Thyroid gland (tissue), 4 donors: ENCODE measurements at places on chromosomes 13 and 19. TPM values are rescaled to one million over a fixed set of nuclear protein-coding genes. Genes with fewer than 3 reads are reported as not detected.

Gene TLE6
- total RNA-seq = 11.1 TPM

DNA sequence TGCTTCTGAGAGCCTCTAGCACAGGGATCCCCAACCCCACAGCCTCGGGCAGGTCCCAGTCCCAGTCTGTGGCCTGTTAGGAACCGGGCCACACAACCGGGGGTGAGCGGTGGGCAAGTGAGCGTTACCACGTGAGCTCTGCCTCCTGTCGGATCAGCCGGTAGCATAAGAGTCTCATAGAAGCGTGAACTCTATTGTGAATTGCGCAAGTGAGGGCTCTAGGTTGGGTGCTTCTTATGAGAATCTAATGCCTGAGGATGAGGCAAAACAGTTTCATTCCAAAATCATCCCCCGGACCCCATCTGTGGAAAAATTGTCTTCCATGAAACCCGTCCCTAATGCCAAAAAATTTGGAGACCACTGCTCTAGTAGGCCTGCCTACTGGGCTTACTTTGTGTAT lies 87.0 kb upstream of the UBL3 start:
- no peak overlapping the region for H3K4me3 ChIP-seq
- H3K27me3 ChIP-seq = no peaks in the 10 kb centered on the region

GRCh38 chr13:42477596-42478190 lies 96.3 kb upstream of the TNFSF11 start:
- no peak overlapping the region for H3K27ac ChIP-seq
- H3K4me3 ChIP-seq = no peak overlapping the region

DNA sequence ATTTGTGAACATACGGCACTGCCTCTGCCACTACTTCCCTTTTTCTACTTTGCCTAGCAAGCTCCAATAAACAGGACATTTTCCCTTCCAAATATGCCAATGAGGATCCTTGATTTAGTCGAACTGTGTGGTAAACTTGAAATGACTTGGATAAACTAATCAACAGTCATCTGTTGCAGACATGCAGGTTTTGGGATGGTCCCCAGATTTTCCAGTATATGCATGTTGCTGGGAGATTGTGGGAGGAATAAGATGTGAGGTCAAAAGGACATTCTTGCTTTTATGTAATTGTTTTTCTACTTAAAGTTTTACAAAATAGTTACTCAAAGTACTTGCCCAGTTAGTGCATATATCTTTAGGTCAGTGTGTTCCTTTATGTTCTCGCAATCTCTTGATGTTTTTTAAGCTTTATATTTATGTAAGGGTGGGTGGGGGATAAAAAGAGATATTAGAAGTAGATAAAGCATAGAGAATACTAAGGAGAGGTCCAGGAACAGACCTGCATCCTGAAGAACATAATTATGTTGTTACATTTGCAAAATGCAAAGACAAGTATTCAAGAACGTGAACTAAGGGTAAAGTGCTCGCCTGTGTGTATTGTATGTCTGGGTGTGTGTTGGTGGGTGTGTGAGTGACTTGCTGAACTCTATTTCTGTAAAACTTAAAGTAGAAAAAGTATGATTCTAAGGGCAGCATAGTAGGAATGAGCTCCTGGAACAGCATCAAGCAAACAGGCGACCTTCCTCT lies 88.4 kb upstream of the OXGR1 start:
- no peak overlapping the region for H3K4me3 ChIP-seq
- H3K27me3 ChIP-seq = no peaks in the 10 kb centered on the region
- no peaks in the 10 kb centered on the region for H3K4me1 ChIP-seq
- no peak overlapping the region for H3K27ac ChIP-seq
- no peak for DNase-seq

DNA sequence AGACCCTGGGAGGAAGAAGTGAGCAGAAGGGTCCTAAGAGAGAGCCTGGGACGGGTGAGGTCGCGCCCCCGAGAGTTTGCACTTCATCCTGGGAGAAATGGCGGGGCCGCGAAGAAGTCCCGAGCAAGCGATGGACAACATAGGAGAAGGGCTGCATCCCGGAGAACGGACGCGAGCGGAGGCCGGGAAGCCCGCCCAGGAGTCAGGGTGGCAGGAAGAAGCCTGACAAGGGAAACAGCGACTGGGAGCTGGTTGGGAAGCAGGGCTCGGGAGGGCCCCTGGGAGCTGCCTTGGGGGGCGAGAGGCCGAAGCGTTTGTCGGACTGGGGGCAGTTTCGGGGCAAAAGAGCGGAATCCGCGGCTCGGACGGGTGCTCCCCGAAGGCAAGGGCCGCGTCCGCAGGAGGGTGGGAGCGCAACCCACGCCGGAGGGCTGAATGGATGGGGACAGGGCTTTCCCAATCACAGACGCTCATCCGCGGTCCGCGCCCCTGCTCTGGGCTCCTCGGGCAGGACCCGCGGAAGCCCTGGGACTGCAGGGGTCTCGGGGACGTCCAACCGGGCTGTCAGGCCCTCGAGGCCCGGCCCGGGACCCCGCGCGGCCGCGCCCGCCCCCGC lies 469 bp downstream of the ABHD17A start:
- H3K27me3 ChIP-seq = no peaks in the 10 kb centered on the region
- DNase-seq = no peak
- H3K36me3 ChIP-seq = no peaks in the 10 kb centered on the region
- H3K27ac ChIP-seq = peak overlapping the region; percentile 82
